Amniotic epithelial cell (primary cell): ENCODE measurements at places on chromosomes 1 and 21.

DNA sequence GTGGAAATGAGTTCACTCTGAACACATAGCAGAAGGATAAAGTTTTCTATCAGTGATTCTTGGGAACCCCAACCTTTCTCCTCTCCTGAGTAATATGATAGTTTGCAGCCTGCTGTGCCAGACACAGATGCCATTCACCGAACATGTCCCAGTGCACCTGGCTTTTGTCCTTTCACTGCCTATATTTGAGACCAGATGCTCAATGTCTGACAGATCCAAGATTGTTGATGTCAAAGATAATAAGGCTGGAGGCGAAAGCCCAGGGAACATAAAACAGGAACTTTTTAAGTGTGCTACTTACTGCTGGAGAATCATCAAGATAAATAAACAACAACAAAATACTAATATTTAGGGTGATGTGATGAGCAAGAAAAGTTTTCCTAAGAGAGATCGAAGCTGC lies 139.3 kb downstream of the TIAM1 start:
- DNase-seq = no peak

DNA sequence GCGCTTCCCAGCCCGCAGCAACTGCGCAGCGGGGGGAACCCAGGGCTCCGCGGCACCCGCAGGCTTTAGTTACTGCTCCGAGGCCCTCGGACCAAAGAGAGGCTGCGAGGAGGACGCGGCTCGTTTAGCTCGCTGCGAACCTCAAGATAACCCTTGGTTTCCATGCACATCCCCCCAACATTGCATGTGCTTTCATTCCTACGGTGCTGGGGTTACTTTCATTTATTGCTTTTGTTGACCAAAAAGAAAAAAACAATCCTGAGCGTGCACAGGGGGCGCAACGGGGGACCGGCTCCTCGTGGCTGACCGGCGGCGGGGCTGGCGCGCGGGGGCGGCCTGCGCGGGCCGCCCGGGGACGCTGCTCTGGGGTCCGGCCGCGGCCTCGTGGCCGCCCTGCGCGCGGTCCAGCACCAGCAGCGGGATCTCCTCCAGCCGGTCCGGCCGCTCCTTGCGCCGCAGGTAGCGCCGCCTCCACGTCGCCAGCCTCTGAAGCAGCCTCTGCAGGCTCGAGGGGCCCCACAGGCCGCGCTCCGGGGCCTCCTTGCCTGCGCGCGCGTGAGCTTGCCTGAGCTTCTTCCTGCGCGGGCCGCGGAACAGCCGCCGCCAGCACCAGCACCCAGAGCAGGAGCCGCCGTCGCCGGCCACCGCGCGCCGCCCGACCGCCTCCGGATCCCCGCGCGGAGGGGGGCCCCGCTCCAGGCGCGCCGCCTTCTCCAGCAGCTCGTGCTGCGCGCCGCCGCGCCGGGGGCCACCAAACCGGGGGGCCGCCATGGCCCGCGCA lies 77.4 kb downstream of the DESI2 start:
- peak; percentile 66 for DNase-seq

- no peak for DNase-seq
Measured at GRCh38 chr21:46160907-46161632, 5.7 kb upstream of the FTCD start.

DNA sequence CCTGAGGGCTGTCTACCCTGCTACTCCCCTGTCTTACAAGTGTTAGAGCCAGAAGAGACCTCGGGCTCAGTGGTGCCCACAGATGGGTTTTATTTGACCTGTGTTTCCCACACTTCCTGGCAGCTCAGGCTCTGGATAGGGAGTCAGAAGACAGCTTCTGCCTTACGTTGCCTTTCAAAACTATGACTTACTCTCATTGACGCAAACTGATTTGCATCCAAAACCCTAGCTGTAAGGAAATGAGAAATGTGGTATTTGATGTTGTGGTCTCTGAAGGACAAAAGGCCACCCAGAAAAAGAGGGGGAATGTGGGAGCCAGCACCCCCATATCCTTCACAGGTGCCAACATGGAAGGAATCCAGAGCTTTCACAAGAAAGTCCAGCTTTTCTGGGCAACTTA lies 180.2 kb downstream of the ATG4C start:
- DNase-seq = no peak

GRCh38 chr21:46295177-46295770 lies 9.1 kb downstream of the YBEY start:
- DNase-seq = peak; percentile 30

- no peak for DNase-seq
Measured at GRCh38 chr21:27126140-27126539, 159.3 kb upstream of the ADAMTS5 start.

DNA sequence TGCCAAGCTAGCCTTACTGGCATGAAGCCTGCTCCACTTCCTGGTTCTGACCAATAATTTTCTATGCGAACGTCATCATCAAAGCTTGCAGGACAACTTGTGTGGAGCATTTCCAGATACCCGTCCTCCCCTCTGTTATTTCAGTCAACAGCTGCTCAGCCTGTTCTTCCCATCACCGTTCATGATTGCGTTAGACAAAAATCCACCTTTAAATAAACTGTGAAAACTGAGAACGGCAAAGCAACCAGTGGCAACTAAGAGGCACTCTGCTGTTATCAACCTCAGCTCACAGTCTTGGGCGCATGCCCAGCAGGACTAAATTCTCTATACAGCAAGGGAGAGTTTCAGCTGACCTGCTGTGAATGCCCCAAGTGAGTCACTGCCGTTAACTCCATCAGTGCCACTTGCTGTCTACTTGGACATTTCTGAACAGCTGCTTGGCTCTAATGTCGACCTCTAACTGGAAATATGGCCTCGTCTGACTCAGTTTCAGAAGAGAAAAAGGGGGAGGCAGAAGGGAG lies 207.4 kb upstream of the RUNX1 start:
- peak; percentile 100 for DNase-seq
